ENCODE measurements at places on chromosomes 7 and 10. TPM values are rescaled to one million over a fixed set of nuclear protein-coding genes. Genes with fewer than 3 reads are reported as not detected.

GRCh38 chr7:39838326-39838725, 111.7 kb upstream of the CDK13 start:
- DNase-seq = no peak

CDC14C gene
- not detected for total RNA-seq

CFAP70 gene
- total RNA-seq = 2.8 TPM

GRCh38 chr7:4610768-4611467, 71.2 kb upstream of the FOXK1 start:
- peak; percentile 55 for DNase-seq

DNA sequence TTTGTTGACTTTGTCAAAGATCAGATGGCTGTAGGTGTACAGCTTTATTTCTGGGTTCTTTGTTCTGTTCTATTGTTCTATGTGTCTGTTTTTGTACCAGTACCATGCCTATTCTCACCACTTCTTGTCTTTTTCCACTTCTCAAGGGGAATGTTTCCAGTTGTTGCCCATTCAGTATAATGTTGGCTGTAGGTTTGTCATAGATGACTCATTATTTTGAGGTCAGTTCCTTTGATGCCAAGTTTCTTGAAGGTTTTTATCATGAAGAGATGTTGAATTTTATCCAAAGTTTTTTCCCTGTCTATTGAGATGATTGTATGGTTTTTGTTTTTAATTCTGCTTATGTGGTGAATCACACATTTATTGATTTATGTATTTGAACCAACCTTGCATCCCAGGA, 216.7 kb upstream of the RNF32 start:
- DNase-seq = no peak

GRCh38 chr10:110699859-110700468, 55.8 kb downstream of the RBM20 start:
- no peak for DNase-seq

DNA sequence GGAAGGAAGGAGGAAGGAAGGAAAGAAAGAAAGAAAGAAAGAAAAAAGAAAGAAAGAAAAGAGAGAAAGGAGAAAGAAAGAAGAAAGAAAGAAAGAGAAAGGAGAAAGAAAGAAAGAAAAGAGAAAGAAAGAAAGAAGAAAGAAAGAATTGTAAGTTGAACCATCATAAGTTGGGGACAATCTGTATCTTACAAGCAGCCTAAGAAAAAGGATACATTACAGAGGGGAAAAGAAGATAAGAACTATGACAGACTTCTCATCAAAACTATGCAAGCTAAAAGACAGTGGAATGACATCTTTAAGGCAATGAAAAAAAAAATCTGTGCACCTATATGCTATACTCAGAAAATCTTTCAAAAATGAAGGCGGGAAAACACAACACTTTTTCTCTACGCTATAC, 50.3 kb upstream of the SP4 start:
- no peak for DNase-seq

GRCh38 chr7:9937944-9938631, 1035.6 kb upstream of the PHF14 start:
- no peak for DNase-seq

DNA sequence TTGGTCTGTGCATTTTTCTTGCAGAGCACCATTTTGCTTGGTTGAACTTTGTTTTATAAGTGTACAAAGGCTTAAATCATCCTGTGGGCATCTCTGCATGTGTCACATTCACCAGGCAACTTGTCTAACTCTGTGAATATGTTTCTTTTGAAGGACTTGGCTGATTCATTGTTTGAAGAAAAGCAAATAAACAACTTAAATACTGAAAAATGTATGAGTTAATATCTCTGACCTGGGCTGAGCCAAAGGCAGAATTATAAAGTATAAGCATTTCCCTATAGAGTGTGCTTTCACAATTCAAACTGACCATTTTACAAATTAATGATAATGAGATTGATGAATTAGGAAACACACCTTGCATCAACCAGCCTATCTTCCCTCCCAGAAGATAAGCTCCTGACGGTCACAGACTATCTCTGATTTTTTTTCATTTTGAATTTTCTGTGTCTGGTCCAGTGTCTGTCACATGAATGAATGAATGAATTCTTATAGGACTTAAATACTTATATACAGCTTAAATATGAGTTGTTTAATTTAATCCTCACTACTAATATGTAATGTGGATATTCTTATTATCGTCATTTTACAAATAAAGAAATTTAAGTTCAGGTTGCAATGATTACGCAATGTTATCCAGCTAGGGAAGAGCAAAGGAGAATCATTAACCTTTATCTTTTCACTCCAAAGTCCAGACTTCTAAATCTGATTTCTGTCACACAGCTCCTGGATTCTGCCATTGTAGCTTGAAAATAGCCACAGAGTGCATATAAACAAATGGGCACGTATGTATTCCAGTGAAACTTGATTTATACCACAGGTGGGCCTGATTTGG, 182.0 kb upstream of the PHYHIPL start:
- DNase-seq = no peak

DNA sequence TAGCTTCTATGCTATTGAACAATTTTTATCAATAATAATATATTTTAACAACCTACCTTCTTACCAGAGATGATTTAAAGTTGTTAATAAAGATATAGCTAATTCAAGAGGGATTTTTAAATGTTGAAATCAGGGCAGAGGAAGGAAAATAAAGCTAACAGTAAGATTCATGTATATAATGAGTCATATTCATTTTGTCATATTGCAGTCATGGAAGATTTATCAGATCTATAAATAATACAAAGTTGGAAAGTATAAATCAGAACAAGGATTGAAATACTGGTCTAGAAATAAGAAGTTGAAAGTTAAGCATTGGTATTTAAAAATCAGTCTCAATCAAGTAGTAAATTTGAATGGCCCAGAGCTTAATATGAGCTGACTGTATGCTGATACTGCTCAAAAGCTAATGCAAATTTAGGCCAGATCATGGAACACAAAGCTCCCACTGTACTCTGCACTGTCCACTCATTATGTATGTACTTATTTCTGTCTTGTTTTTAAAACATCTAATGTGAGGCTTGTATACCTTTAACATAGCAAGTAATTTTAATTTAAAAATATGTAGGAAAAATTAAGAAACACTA, 196.9 kb downstream of the ZEB1 start:
- DNase-seq = no peak

LRGUK gene
- total RNA-seq = 0.15 TPM

TAS2R3 gene
- total RNA-seq = 0.58 TPM

GIMAP5 gene
- total RNA-seq = 3.7 TPM

- no peak for DNase-seq
These were observed 78.5 kb upstream of the FZD1 start for GRCh38 chr7:91185771-91186170.

ST7 gene
- total RNA-seq = 22.2 TPM

- DNase-seq = no peak
These were observed 267.2 kb upstream of the MGMT start for GRCh38 chr10:129199826-129200225.

DNA sequence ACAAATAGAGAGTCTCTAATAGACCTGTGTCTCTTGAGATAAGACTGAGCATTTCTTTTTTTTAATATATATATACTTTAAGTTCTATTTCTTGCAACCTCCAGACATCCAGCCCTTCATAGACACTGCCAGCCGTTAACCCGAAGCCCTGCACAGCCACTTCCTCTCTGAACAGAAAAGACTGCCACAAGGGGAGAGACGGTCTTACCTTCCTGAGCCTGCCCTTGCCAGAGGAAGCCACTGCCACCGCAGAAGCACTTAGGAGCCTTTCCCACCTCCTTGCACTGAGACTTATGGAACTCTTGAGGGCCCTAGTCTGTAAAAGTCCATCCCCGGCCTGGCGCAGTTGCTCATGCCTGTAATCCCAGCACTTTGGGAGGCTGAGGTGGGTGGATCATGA, 31.8 kb upstream of the PRSS1 start:
- DNase-seq = no peak

GRCh38 chr7:135662373-135663114, at the start of gene STMP1:
TSS of gene STMP1 (plus strand) at chr7:135662514.
- peak; percentile 96 for DNase-seq

OPN1SW gene
- not detected for total RNA-seq

ARHGEF35 gene
- total RNA-seq = 7.2 TPM

- peak; percentile 92 for DNase-seq
These were observed 26.5 kb downstream of the TNRC18 start for GRCh38 chr7:5396999-5397663.

GRCh38 chr7:3174515-3175284, 126.4 kb upstream of the SDK1 start:
- DNase-seq = no peak

GRCh38 chr7:138478499-138478908, 18.4 kb downstream of the TRIM24 start:
- no peak for DNase-seq

TAS2R41 gene
- total RNA-seq = 0.45 TPM

CHN2 gene
- total RNA-seq = 56.5 TPM

- peak; percentile 37 for DNase-seq
These were observed 78.0 kb upstream of the PPP2R2D start for GRCh38 chr10:131822692-131823245.

ANXA7 gene
- total RNA-seq = 89.9 TPM

GRCh38 chr7:70582927-70583895, 548.7 kb upstream of the GALNT17 start:
- no peak for DNase-seq

DNA sequence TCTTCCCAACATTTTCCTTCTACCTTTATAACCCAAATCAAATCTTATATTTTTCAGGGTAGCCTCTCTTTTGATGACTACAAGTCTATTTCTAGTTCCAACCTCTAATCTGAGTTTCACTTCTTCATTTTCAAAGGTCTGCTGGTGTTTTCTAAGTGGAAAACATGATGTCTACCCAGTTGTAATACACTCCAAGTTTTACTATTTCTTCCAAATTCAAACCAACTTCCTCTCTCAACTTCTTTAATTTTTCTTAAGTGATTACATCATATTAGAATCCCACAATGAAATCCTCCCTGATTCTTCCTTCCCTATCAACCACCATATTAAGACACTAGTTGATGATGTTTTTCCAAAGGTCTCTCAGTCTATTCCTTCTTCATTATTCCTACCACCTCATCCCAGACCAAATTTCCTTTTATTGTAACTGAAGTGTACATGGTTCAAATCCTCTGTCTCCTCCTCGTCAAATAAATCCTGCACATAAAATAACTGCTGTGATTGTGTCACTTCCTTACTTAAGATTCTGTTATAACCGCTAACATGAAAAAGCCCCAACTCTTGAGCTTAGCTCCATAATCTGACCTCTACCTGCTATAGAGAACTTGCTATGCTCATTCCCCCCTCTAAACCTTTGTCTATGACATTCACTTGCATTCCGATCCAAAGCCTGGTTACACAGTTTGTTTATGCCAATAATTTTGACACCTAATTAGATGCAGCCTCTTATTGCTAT, 12.7 kb downstream of the TAS2R38 start:
- DNase-seq = no peak

GRCh38 chr7:80481196-80481884, 30.5 kb downstream of the GNAT3 start:
- DNase-seq = no peak

SLC18A2 gene
- total RNA-seq = 0.15 TPM

- no peak for DNase-seq
These were observed 134.3 kb downstream of the CUX1 start for GRCh38 chr7:101951757-101952156.

ASB10 gene
- total RNA-seq = not detected

- DNase-seq = no peak
These were observed 68.5 kb upstream of the DKK1 start for GRCh38 chr10:52245547-52245946.

DNA sequence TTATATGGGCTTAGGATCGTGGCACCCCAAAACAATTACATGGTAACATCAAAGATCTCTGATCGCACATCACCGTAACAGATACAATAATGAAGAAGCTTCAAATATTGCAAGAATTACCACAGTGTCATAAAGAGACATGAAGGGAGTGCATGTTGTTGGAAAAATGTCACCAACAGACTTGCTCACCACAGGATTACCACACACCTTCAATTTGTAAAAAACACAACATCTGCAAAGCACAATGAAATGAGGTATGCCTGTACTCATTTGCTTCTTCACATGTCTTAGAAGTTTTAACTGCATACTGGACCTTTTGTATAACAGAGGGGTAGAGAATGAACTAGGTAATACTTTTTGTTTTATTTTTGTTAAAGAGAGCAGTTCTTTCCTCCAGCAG, 96.6 kb downstream of the TPST1 start:
- DNase-seq = no peak

MTERF1 gene
- 6.6 TPM for total RNA-seq

C10orf105 gene
- total RNA-seq = not detected

VIM gene
- 55.4 TPM for total RNA-seq

DNA sequence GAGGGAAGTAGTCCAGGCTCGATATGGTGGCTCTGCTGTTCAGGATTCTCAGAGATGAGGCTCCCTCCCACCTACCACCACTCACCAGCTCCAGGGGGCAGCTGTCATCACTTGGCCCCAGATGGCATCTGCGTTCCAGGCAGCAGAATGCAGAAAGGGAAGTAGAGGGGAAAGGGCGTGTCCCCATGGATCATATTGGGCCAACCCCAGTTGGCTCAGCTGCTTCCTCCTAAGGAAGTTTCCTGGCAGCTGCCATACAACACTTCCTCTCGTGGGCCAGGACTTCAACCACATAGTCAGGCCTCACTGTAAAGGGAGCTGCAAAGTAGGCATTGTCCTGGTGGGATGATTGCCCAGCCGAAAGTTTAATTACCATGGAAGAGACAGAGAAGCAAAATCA, 1.6 kb upstream of the TEX36 start:
- no peak for DNase-seq

PNLIPRP2 gene
- total RNA-seq = 0.88 TPM

ZNF365 gene
- not detected for total RNA-seq

DNA sequence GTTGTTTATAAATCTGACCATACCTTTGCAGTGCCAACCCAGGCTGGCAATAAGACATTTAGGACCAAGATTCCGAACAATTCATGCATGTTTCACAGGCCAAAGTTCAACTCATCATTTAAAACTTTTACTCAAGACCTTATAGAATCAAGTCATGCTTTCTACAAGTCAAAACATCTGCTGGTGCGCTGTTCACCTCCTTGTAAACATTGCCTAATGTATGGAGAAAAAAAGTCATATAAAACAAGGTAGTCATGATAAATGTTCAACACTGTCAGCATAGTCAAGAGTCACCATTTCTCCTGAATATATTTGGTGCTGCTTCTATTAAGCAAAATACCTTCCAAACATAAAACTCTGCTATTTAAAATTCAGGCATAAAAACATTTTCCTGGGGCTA, 42.1 kb upstream of the AHR start:
- no peak for DNase-seq

DNA sequence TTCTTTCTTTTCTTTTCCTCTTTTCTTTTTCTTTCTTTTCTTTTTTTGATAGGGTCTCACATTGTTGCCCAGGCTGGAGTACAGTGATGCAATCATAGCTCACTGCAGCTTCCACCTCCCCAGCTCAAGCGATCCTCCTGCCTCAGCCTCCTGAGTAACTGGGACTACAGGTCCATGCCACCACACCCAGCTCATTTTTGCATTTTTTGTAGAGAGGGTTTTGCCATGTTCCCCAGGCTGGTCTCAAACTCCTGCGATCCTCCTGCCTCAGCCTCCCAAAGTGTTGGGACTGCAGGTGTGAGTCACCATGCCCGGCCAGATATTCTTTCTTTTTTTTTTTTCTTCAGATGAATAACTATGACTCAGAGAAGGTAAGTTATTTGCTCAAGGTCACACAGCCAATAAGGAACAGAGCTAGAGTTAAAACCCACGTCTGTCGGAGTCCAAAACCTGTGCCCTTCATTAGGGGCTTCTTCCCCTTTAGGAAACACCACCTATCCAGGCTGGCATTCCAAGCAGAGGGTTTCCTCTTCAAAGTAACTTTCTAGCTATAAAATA, 28.1 kb upstream of the DNMBP start:
- DNase-seq = no peak
